Myocyte (in vitro differentiated cells): ENCODE measurements at places on chromosomes 7 and 10.

GRCh38 chr7:88910516-88910915 lies 115.0 kb upstream of the TEX47 start:
- DNase-seq, result no peak

- peak; percentile 77 for DNase-seq
Measured at GRCh38 chr7:51430480-51431086, 114.0 kb upstream of the COBL start.

GRCh38 chr7:28078036-28078901 lies 102.3 kb downstream of the JAZF1 start:
- peak; percentile 75 for DNase-seq

- DNase-seq, result no peak
Measured at GRCh38 chr10:106566873-106567272, 597.6 kb downstream of the SORCS1 start.

- no peak for DNase-seq
Measured at GRCh38 chr10:103692436-103692951, 162.9 kb downstream of the SH3PXD2A start.

GRCh38 chr10:22433875-22434274 lies 88.6 kb downstream of the SPAG6 start:
- peak; percentile 64 for DNase-seq

DNA sequence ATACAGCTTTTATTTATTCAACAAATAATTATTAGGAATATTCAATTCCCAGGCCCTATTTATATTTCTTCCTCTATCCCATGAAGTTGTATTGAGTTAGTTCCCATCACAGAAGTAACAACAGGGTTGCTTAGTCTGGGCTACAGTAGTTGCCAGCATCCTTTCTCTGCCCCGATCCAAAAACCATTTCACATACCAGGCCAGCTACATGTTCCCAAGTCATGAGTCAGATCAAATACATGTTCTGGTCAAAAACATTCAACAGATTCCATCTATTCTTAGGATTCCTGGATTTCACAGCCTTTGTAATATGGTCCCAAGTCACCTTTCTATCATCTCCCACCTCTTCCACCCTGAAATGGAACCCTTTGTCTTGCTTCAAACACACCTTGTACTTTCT lies 91.6 kb downstream of the RAB11FIP2 start:
- DNase-seq, result no peak

DNA sequence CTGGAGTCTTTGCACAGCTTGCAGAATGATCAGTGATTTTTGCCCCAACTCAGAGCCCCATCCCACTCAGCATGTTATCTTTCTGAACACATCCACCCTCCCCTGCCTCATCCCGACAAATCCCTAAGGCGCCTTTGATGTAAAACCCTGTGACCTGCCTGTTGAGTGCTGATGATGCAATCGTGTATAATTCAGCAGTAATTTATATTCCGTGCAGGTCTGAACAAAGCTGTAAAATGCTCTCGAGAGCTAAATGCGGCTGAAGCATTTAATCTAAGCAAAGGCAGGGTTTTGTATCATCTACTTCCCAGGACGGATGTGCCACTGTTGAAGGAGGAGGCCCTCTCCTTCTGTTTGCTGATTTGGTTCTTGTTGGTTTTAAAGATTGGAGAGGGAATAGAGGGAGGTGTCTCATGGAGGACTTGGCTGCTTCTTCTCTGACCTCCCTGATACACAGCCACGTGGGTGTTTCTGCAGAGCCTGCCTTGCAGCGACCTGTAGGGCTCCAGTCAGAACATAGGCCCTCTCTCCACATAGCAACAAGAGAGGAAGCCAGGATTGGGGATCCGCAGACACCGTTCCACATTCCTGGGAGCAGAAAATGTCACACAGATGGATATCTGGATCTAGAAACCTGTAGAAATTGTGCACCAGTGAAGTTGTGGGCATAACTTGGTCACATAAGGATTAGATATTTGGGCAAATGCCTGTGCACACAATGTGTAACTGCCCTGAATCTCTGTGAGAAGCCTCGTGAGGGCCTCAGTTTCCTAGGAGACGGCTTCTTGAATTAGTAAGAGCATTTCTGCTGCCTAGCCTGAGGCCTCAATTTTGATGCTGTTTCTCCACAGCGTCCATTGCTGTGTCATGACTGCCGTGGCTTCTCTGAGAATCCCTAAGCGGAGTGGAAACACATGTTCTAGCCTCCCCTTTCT lies 90.2 kb upstream of the AGK start:
- no peak for DNase-seq

DNA sequence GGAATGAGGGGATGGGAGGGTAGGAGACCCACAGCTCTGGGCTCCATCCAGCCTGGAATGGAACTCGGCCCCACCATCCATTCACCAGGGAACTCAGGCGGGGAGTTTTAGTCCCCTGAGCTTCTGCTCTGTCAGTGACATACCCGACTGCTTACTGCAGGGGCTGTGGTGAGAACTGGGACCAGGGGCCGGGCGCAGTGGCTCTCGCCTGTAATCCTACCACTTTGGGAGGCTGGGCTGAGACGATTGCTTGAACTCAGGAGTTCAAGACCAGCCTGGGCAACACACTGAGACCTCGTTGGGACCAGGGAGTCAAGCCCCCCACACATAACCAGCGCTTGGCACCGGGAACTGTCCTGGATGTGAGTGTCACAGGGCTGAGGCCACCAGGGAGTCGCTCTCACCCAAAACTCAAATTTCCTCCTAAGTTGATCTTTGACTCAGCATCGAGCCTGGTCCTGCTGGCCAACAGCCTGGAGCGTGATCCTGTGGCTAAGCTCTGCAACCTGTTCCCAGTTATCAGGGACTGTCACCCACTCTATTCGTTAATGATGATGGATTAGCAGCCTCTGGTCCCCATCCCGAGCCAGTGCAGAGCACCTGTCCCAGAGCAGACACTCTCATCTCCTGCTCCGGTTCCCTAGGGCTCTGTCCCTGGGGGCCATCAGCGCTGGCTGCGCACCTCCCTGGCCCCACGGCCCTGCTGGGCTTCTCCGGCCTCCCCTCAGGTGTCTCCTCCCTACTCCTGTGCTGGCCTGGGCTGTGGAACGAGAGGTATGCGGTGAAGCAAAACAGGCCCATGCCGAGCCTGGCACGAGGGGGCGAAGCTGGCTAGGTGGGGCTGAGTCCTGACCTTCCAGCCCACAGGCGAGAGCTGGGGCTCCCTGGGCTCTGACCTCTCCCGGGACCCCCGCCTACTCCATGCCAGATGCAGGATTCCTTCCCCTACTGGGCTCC lies 902 bp upstream of the CLDN15 start:
- peak; percentile 57 for DNase-seq

- DNase-seq, result peak; percentile 12
Measured at GRCh38 chr7:78260826-78261225, 462.3 kb downstream of the PHTF2 start.

GRCh38 chr7:38629651-38630510 lies 1.3 kb downstream of the AMPH start:
- DNase-seq, result peak; percentile 2

DNA sequence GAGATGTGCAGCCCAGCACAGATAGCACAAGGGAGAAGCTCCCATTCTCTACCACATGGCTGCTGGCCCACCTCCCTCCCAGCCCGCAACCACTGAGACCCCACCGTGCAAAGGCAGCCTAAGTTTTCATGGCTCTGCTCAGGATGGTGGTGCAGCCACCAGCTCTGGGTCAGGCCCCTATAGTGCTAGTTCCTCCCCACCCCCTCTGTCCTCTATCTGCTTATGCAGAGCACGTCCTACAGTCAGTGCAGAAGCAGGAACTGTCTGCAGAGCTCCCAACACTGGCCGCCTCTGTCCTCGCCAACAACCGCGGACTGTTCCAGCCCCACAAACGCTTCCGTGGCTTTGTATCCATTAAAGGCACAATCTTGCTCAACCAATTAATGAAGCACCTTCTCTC lies 278.9 kb downstream of the GRID1 start:
- no peak for DNase-seq

GRCh38 chr10:89981891-89982290 lies 280.5 kb downstream of the KIF20B start:
- no peak for DNase-seq

DNA sequence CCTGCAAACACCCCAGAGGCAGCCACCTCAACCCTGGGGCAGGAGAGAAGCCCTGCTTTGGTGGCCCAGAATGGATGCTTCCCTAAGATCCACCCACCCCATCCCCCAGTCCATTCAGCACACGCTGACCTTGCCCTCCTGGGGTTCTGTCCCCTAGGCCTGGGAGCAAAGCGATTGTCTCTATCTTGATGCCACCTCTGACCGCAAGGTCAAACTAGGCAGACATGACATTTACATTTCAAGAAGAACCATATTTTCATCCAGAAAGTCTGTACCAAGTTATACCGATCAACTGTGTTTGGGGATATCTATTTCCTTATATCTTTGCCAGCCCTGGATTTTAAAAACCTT lies 23.0 kb downstream of the MAT1A start:
- DNase-seq, result no peak

DNA sequence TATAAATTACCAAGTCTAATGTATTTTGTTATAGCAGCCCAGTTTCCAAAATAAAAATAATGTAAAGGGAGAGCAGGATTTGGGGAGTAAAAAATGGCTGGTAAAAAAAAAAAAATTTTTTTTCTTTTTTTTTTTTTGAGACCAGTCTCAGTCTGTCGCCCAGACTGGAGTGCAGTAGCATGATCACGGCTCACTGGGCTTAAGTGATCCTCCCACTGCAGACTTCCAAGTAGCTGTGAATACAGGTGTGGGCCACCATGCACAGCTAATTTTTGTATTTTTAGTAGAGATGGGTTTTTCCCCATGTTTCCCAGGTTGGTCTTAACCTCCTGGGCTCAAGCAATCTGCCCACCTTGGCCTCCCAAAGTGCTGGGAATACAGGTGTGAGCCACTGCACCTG lies 4.8 kb upstream of the LSM8 start:
- DNase-seq, result no peak

DNA sequence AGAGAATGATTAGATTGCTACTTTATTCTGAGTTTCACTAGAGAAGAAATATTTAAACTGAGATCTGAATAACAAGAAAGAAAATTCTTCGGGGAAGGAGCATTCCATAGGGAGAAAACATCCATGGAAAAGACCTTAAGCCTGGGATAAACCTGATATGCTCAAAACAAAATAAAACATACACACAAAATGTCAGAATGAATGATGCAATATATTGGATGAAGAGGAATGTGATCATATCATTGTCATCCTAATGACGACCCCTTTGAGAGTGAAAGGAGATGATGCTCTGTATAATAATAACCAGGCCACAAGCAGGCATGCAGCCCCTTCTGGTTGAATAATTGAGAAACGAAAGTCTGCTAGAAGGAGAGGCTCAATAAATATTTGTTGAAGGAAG lies 882.4 kb downstream of the NRG3 start:
- DNase-seq, result no peak

GRCh38 chr10:48460182-48460581 lies 144.7 kb downstream of the ARHGAP22 start:
- no peak for DNase-seq

DNA sequence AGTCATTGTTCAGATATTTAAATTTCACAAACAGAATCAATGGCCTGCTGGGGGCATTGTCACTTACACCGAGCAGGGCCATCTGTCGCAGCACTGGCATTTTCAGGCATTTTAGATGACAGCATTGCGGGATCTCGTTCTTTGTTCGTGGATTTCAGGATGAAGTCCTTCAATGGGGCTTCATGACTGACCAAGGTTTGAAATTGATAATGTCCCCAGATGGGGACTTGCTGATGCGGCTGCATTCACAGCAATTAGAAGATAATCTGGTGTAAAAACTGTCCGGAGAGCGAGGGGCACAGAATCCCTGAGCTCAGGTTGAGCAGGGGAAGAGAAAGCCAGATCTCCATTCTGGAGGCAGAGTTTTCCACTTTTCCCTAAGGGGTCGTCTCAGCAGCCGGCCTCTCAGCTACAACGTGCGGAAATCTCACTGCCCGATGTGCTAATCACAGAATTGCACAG lies 1.9 kb upstream of the C7orf33 start:
- no peak for DNase-seq

DNA sequence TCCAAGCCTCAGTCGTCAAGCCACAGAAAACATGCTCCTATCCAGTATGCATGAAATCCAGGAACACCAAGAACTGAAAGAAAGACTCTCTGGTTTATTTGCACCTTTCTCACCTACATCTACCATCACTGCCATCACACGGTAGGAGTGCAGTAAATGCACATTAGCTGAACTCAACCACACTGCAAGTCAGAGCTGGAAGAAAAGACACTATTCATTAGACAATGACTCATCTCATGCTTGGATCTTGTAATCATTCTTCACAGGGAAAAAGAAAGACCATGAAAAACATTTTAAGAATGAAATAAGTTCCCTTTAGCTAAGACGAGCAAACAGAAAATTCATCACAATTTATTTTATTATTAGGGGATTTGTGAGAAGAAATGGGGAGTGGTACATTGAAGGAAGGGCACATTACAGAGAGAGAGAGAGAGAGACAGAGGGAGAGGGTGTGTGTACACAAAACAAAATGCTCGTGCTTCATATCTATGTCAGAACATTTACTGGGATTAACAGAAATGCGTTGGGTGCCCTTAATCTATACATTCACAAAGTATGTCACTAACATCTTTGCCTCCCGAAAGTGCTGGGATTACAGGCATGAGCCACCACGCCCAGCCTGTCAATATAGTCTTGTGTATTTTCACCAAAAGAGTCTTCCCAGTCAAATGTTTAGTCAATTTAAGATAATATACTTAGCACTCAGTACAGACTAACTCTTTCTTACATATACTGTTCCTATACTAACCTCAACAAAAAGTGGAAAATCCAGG lies 324.9 kb downstream of the PARD3 start:
- DNase-seq, result peak; percentile 53

GRCh38 chr7:122402235-122402634 lies 97.7 kb upstream of the FEZF1 start:
- DNase-seq, result no peak

DNA sequence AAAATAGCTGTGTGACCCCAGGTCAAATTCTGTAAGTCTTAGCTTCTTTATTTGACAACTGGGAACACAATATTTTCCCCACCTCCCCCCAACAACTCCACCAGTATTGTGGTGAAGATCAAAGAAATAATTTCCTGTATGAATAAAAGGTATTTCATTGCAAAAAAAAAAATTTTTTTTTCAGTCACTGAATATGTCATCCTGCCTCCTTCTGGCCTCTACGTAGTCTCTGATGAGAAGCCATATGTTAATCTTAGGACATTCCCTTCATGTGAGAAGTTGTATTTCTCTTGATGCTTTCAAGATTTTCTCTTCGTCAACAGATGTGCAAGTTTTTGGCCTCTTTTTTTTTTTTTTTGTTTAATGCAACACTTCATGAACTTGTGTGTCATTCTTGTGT lies 33.0 kb downstream of the ZNF33A start:
- DNase-seq, result no peak

DNA sequence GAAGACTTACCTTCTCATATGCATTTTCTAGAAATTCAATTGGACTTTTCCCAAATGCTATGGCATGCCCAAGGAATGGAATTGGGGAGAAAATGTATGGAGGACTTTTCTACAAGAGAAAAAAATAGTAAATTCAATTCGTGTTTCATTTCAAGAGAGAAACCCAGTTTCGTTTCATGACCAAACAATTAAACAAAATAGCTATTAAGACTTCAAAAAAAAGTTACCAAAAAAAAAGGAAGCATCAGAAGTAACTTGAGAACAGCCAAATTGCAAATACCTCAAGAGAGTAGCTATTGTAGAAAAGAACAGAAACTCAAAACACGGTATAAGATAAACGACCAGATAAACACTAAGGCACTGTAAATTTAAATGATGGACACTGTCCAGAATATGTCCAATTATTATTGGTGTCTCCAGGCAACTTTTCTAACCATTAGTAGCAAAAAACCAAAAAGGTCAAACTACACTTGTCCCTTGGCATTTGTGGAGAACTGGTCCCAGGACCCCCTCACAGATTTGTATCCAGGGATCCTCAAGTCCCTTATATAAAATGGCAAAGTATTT lies 2.4 kb downstream of the CYP51A1 start:
- DNase-seq, result no peak
